CD4-positive, alpha-beta T cell treated with Interleukin-17A for 1 hour (primary cell): ENCODE measurements at places on chromosomes 16 and 17.

- no peak for DNase-seq
Observed at GRCh38 chr16:4015275-4016004, 100.8 kb downstream of the ADCY9 start.

DNA sequence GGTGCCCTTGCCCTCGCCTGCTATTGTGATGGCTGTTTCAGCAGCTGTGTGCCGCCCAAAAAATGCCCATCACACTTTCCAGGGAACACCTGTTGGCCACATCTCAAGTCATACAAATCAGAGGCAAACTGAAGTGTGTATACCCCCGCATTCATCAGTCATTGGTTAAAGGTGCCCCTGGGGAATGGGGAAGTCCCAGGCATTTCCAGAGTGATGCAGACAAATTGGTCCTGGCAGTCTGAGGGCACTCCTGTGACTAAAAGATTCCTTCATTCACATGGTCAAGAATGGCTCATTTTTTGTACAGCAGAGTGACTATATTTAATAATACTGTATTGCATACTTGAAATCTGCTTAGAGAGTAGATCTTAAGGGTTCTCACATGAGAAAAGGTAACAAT, 102.9 kb upstream of the TMEM97 start:
- no peak for DNase-seq

GRCh38 chr17:17834974-17835373, 1.8 kb downstream of the SREBF1 start:
- no peak for DNase-seq

DNA sequence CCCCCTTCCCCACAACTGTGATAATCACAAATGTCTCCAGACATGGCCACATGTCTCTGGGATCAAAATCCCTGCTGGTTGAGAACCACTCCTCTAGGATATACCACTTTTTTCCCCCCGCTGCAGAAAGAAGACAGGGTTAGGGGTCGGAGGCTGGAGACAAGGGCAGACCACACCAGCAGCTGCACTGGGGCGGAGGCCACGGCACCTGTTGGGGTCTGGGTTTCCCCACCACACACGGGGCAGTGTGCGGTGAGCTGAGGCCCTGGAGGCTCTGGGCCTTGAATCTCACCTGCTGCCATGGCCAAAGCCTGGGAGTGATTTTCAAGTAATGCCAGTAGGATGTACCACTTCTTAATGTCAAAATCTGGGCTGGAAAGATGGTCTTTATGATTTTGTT, 320.5 kb downstream of the SNX29 start:
- DNase-seq: no peak

GRCh38 chr17:73064084-73064938, 28.2 kb downstream of the SLC39A11 start:
- no peak for DNase-seq

GRCh38 chr16:31698901-31699300, 171.2 kb downstream of the AHSP start:
- DNase-seq: no peak
